ENCODE measurements at places on chromosomes 16 and 17.
A peak's percentile ranks its signal among the peaks of the same experiment; 100 is the strongest.

DNA sequence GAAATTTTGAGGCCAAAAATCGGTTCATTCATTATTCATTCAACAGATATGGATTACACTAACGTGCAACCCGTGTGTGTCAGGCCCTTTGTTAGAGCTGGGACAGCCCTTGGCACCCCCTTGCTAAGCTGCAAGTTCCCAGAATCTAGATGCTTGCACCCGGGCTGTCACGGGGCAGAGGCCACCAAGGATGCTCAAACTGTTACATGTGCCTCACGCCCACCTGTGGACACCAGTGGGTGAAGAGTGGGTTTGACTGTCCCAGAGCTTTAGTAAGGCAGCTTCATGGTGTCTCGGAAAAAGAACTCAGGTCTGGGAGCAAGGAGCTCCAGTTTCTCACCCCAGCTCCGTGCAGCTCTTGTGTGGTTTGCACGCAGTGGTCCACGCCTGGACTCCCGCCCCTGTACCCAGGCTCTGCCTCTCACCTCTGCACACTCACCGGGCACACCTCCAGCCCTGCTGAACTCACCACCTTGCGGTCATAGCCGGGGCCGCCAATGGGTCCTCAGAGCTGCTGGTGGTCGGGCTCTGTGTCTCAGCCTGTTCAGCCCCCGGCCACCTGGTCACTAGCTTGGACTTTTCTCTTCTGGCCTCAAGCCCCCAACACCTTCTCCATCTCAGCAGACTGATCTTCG is 53.7 kb upstream of the CACNG4 start:
- no peak for DNase-seq

GRCh38 chr16:84357191-84357651 is 11.1 kb upstream of the ATP2C2 start:
- no peak for DNase-seq

- no peak for DNase-seq
These were observed 24.2 kb downstream of the WNT3 start for GRCh38 chr17:46794318-46794717.

GRCh38 chr17:77728871-77729270 is 229.6 kb upstream of the TNRC6C start:
- DNase-seq = no peak

- DNase-seq = no peak
These were observed 483.7 kb downstream of the SOX9 start for GRCh38 chr17:72604518-72604917.

DNA sequence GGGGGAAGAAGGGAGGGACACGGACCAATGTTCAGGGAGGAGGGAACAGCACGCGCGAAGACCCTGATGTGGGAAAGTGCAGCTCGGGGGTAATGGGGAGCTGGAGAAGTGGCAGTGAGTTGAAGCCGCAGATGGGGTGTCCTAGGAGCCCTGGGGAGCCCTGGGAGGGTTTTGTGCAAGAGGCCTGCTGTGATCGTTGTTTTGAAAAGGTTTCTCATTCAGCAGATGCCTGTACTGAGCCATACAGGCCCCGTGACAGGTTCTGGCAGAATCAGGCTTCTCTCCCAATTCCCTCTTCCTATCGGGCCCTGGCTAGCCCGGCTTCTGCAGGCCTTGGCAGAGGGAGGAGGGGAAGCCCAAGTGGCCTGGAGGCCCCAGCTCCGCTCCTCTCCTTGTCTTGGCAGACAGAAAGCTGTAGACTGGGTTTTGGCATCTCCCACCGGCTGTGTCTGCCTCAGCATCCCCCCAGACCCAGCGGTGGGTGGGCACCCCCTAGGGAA is 38.4 kb upstream of the EMP2 start:
- no peak for DNase-seq

DNA sequence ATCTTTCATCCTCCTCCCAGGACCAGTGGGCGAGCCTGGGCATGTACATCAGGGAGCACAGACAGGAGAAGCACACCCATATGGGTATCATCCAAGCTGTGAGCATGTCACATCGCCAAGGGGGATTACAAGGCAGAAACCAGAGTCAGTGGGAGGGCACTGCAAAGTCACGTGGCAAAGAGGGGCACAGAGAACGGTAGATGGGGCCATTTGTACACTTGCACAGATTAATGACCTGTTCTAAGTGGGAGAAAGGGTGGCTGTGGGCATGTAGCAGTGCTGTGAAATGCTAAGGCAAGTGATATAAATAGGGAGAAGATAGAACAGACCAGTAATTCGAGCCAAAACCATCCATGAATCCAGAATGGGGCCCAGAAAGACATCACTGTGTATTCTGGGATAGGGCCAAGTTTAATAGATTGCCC is 265.0 kb downstream of the CPPED1 start:
- DNase-seq = no peak

GRCh38 chr17:73799096-73799495 is 154.9 kb upstream of the SDK2 start:
- no peak for DNase-seq

DNA sequence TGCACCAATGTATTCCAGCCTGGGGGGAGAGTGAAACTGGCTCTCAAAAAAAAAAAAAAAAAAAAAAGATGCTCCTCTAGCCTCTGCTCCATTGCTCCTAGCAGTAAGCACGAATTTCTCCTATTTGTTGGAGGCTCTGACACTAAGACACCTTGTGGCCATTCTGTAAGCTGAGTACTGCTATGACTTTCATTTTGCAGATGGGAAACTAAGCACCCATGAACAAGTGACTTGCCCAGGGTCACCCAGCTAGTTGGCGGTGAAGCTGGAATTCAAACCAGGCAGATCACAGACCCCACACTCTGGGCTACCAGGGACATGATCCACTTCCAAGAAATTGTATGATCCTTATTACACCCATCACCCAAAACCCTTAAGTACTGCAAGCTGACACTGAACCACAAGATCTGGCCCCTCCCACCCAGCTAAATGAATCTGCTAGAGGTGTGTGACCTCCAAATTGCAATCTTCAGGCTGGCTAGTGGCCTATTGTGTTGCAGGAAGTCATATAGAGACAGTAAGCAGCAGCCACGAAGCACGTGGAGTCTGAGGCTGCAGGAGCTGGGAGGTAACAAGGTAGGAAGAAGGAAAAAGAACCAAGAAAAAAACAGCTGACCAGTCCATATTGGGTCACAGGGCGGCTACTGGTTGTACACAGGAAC is 209.4 kb downstream of the XYLT1 start:
- DNase-seq = no peak

DNA sequence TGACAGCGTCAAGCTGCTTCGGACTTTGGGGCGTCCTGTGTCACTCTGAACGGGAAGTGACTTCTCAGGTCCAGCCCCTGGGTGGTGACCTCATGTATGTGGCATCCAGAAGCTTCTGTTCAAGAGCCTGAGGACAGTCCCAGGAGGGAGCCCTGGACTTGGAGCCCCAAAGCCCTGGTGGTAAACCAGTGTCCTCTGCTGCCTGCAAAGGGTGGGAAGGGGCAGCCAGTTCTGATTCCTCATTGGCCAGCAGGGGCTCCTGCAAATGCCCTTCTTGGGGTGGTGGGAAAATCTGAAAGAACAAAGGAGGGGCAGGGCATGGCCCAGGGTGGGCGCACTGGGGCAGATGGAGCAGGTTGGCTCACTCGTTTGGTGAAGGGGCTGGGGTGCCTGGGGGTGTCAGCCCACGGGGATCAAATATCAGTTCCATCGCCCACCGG is 1.6 kb downstream of the OSGIN1 start:
- no peak for DNase-seq

DNA sequence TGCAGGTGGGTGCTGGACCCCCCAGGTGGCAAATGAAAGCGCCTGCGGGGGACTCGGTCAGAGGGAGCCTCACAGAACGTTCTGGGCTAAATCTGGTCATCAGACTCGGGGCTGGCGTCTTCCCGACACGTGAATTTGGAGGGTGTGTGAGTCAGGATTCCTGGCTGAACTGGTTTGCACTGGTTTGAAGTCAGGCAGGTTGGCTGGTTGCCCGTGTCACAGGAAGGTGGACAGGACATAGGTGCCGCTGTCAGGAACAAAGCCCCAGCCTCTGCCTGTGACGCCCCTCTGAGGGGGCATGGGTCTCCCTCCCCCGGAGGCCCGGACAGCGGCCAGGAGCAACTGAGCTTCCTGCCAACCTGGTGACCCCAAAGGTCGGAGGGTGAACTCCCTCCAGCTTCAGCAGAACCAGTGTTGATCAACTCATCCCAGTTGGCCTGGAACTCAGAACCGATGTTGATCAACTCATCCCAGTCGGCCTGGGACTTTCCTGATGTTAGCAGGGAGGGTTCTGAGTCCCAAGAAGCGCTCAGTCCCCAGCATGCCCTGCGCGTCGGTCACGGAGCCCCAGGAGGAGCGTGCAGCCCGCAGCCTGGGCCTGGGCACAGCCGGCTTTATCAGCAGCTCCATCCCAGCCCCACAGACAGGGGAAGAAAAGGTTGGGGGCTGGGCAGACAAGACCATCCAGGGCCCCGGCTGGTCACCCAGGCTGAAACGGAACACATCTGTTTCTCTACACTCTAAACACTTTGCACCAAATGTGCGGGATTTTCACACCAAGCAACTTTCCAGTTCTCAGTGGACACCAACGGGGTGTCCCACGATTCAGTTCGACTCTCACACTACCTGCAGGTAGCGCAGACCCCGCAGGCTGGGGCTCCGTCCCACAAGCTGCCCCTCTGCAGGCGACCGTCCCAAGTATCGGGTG is 14.4 kb upstream of the METRNL start:
- DNase-seq = no peak

DNA sequence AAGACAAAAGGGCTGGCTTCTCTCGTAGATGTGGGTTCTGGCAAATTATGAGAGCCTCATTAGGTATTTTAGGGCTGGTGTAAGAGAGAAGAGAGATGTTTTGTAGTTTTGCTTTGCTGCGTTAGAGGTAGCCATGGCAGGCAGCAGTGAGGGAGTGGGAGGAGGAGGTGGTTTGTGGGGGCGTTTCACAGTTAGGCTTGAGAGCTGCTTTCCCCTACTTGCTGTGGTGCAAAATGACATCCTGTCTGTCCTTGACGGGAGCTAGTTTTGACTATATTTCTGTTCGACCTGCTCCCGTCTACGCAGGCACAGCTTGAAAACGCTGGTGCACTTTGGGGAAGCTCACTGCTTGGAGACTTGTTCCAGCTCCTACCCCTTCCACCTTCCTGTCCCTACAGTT is 75.5 kb downstream of the SLC5A11 start:
- DNase-seq = no peak

GRCh38 chr16:68719993-68720489 is 17.1 kb upstream of the CDH1 start:
- no peak for DNase-seq

DNA sequence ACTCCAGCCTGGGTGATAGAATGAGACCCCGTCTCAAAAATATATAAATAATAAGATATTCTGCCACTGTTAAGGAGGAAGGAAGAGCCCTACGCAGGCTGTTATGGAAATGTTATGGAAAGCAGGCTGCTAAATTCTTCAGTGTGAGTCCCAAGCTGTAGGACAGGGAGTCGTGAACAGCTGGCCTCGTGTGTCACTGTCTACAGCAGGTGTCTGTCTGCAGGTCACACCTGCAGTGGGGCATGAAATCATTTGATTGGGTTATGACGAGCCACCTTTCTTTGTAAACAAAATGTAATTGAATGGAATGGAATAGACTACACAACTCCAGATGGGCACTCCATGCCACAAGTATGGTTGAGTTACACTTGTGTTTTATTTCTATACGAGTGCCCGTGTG is 15.6 kb upstream of the LITAF start:
- no peak for DNase-seq

DNA sequence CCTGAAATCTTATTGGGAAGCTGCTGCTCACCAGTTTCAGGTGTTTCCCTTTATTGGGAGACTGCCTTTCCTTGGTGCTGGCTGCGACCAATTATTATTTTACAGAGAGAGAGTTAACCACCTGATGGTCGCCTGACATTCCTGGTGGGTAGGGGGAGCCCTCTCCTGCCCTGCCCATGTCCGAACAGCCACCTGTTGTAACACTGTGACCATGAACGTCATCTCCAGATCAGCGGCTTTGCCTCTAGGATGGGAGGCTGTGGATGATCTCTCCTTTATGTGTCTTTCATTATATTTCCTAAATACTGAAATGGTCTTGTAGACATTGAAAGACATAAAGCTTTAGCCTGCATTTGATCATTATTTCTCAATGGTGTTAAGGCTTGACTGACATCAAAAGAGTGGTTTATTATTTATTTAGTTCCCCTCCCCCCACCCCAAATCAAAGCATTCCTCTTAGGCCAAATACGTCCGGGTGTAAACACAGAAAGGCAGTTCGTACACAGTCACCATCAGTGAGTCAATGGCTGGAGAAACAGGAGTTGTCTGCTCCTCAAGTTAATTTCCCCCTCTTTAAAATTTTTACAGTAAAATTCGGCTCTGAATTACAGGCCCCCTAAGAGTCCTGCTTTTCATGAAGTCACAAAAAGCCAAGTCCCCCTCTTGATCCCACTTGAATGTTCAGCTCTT is 57.8 kb upstream of the CACNG5 start:
- DNase-seq = no peak

GRCh38 chr17:65294181-65294719 is 157.1 kb downstream of the RGS9 start:
- DNase-seq = peak; percentile 46

GRCh38 chr16:55081622-55082590 is 151.2 kb downstream of the IRX5 start:
- no peak for DNase-seq

DNA sequence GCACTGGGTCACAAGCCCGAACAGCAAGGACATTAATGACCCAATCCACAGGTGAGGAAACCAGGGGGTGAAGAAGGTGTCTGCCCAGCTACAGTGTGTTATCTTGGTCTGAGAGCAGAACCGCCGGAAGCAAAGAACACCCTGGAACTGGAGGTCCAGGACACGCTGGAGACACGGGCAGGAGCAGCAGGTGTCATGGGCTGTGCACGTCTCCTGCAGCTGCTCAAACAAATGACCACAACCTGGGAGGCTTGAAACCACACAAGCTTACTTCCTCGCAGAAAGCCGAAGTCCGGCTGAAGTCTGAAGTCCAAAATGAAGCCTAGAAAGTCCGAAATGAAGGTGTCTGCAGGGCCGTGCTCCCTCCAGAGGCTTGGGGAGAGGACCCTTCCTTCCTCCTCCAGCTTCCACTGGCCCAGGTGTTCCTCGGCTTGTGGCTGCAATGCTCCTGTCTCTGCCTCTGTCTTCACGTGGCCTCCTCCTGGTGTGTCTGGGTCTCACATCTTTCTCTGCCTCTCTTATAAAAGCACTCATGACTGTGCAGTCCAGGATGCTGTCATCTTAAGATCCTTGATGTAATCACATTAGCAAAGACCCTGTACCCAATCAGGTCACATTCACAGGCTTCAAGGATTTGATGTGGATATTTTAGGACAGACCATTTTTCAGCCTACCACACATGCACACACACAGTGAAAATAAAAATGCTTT is 351.2 kb downstream of the C16orf95 start:
- no peak for DNase-seq

DNA sequence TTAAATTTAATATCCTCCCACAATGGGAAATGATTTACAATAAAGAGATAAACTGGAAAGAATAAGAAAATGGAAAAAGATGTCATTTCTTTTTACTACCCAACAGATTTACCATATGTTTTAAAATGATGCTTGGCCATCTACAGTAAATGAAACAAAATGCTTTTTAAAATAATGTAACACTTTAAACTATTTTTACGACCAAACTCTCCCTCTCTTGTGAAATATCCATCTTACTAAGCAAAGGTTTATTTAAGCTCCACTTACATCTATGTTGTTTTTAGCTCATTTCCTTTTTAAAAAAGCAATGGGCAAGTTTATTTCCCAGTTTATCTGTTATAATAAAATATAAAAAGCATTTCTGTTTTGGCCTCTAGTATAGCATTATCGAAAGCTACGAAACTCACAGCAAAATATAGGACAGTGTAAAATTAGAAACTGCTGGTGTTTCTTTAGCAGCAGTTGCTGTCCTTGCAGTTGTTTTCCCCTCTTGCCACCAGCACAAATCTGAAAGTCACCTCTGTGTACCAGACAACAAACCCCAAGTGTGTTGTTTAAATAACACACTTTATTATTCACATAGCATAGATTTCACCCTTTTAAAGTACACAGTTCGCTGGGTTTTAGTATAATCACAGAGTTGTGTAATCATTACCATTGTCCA is 195.1 kb downstream of the CDRT15L2 start:
- DNase-seq = no peak
